ENCODE measurements at places on chromosomes 11 and 22.

DNA sequence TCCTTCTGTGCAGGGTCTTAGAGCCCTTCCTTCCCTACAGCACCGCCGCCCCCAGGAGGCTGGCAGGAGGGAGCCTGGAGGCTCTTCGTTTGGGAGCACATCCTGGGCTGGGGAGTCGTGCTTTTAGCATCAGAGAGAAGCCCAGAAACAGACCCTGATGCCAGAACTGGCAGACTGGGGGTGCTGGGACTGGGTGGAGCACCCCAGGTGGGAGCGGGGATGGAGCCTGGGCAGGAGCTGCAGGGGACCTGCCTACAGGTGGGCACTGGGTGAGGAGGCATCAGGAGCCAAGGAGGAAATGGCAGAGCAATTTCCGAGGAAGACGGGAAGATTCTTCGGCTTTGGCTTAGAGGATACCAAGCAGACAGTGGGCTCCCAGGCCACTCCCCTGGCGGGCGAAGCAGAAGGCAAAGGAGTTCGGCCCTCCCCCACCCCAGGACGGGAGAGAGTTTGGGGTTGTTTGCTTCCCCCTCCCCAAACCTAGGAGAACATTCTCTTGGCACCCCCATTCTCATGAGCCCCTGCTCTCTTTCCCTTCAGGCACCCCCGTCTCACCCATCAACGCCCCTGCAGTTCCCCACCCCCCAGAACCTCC is 1.1 kb downstream of the SYT7 start:
- no peak for DNase-seq

GRCh38 chr11:14413307-14414069 is 54.5 kb upstream of the RRAS2 start:
- DNase-seq = no peak

- DNase-seq = no peak
Measured at GRCh38 chr11:19846654-19847305, 134.1 kb downstream of the NAV2 start.

- DNase-seq = no peak
Measured at GRCh38 chr11:134609361-134610115, 197.5 kb upstream of the B3GAT1 start.

DNA sequence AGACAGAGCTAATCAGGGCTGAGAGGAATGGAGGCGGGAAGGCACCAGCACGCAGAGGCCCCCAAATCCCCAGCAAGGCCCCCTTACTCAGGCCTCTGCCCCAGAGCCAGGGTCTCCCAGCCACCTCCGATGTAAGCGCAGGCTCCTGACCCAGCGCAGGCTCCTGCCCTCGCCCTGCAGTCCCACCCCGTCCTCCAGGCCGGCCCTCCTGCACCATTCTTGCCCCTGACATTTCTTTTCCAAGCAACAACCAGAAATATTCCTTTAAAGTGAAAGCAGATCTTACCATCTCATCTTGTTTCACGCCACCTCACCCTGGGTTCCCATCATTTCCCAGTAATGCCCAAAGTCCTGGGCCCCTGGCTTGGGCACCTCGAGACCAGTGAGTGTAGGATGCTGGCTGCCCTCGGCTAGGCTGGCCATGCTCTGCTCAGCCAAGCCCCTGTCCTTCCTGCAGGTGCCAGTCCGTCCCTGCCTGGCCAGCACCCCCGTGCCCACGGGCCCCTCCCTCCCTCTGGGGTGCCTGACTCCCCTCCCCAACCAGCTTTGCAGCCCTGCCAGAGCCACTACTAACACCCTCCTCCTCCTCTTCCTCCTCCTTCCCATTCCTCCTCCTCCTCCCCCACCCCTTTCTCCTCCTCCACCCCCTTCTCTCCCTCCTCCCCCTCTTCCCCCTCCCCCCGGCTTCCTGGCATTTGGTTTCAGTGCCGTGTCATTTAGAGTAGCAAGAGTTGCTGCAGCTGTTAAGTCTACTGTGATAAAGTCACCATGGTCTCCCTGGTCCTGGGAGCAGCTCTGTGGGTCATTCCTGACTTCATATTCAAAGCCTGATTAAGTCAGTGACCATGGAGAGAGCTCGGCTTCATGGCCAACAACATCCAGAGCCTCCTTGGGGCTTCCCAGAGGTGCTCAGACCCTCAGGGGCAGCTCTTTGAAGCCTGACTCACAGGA is 78.7 kb downstream of the PIWIL3 start:
- no peak for DNase-seq
